ENCODE measurements at places on chromosomes 6 and 20.
A peak's percentile ranks its signal among the peaks of the same experiment; 100 is the strongest.

GRCh38 chr20:45593498-45593897 lies 14.4 kb upstream of the WFDC8 start:
- no peak for DNase-seq

DNA sequence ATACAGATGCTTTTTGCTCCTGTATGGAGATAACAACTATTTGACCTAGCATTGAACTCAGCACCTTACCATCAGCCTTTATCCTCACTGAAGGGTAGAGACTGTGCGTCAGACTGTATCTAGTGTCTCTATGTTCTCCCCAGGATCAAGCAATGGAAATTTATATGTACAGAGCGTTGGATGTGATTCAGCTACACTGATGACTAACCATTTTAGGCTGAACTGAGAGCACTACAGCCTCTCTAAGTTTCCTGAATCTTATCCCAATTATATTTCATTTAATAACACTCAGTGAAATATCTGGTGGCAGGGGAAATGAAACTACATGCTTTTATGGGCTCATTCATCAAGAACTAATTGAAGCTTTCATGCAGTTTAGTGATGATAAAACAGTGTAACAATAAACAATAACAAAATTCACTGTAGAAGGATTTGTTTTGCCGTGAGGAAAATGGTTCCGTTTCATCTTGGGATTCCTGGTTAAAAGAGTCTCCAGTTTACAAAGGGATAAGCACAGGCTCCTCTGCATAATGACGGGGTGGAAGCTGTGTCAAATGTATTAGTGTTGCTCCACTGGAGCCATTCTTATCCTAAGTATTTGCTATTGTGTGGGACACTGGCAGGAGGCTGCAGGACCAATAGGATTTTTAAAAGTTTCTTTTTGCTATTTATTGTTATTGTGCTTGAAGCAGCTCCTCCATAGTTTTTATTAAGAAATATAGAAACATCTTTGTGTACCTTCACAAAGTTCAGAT lies 567.6 kb upstream of the MMS22L start:
- no peak for DNase-seq

DNA sequence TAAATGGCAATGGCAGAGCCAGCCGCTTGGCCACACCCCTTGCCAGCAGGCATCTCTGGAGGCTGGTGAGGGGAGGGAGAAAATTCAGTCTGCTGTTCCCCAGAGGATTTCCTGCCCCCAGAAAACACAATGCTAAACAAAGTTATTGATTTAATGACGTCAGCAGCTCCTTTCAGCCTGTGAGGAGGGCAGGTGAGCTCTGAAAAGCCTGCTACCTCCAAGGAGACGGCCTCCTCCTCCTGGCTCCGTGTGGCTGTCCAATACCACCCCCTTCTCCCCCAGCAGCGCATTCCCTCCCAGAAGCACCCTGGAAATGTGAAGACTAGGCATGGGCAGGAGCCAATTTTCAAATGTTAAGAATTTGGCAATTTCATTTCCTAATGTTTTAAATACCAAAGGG lies 393.1 kb downstream of the ZFAND3 start:
- DNase-seq, result no peak

DNA sequence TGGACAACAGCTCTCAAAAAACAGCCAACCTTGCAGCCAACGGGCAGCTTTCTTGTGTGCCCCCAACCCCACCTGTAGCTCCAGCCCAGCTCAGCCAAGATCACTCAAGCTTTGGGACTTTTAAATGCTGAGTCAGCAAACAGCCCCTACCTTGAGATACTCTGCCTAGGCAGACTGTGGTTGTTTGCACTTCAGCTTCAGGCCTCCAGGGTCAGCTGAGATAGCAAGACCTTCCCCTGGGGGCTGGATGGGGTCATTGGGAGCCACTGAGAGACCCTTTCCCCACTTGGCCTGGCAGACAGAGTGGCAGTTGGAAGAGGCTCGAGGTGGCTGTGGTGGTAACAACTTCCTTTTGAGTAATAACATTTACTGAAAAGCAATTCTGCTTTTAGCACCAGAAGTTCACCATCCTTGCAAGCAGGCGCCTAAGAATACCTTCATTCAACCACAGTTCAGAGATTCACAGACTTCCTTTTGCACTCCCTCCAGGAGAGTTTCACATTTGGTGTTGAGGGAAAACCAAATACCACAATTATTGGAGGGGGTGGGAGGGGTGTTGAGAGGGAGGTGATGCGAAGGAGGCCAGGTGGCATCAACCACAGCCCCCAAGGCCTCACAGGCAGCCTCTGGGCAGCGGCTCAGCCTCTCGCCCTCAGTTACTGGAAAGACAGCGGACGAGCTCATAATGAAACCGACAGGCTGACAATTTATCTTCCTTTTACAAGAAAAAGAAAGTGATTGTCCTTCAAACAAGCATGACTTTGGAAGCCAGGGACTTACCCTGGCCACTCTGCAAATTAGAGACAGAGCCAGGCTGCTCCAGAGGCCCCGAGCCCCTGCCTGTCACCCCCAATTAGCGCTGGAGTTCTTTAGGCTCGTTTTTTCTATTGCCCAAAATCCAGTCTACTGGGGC lies 148.1 kb downstream of the CEBPB start:
- peak; percentile 0 for DNase-seq

- DNase-seq, result no peak
These were observed 158.6 kb upstream of the PCSK2 start for GRCh38 chr20:17068084-17068711.

- DNase-seq, result no peak
These were observed 233.3 kb downstream of the SYNDIG1 start for GRCh38 chr20:24702501-24703283.

- no peak for DNase-seq
These were observed 11.5 kb upstream of the NOP56 start for GRCh38 chr20:2640899-2641298.

- no peak for DNase-seq
These were observed 88.3 kb downstream of the CEBPB start for GRCh38 chr20:50278684-50279531.

DNA sequence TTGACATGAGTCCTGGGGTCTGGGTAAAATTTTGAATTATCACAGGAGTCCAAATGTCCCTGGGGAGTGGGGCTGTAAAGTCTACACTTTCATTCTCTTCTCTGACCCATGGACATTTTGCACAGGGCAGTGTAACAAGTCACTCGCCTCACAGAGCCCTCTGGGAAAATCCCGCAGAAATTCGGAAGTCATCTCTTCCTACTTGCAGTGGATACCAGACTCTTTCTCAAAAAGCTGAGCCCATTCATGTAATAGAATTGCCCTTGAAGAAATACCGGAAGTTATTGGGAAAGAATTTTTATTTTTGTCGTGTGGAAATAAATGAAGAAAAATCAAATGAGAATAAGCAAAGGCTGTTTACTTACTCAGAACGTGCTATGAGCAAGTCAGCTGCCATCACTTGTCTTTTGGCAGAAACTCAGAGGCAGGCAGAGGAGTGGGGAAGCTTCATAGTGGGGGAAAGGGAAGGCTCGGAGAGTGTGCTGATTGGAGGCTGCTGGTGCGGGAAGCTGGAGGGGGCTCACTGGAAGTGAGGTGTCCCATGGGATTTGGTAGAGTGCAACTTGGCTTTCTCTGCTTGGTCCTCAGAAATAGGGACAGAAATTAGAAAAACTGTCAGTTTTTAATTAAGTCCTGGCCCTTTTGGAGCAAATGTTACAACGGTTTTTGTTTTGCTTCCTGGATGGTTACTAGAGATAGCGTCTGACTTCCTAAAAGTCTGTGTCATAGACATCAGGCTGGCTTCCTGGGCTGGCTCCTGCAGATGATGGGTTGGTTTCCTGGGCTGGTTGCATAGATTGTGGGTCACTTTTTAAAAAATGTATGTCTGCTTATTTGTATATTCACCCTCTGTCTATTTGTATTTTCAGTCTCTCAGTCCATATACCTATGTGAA lies 79.8 kb upstream of the EEF1E1 start:
- no peak for DNase-seq

- peak; percentile 61 for DNase-seq
These were observed 117.0 kb downstream of the RTN4IP1 start for GRCh38 chr6:106512048-106512967.

GRCh38 chr6:55898342-55898741 lies 23.0 kb upstream of the BMP5 start:
- DNase-seq, result no peak

- no peak for DNase-seq
These were observed 43.4 kb downstream of the CPXM1 start for GRCh38 chr20:2757001-2757400.

GRCh38 chr20:34549291-34549928 lies 9.1 kb upstream of the MAP1LC3A start:
- DNase-seq, result no peak

DNA sequence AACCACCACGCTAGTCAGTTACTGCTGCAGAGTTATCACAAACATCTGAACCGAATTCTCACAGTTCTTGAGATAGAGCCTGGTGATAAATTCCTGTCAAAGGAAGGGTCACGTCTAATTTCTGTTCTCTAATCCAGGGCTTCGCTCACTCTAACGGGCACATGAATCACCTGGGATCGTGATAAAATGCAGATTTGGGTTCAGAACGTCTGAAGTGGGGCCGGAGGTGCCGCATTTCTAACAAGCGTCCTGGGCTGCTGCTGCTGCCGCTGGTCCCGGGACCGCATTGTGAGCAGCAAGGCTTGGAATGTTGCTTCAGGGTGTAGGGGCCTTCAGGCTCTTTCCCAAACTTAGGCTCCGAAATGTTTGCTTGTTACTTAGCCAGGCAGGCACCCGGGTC lies 264.1 kb downstream of the CDC5L start:
- DNase-seq, result no peak

GRCh38 chr6:153436351-153436750 lies 305.3 kb upstream of the RGS17 start:
- no peak for DNase-seq

DNA sequence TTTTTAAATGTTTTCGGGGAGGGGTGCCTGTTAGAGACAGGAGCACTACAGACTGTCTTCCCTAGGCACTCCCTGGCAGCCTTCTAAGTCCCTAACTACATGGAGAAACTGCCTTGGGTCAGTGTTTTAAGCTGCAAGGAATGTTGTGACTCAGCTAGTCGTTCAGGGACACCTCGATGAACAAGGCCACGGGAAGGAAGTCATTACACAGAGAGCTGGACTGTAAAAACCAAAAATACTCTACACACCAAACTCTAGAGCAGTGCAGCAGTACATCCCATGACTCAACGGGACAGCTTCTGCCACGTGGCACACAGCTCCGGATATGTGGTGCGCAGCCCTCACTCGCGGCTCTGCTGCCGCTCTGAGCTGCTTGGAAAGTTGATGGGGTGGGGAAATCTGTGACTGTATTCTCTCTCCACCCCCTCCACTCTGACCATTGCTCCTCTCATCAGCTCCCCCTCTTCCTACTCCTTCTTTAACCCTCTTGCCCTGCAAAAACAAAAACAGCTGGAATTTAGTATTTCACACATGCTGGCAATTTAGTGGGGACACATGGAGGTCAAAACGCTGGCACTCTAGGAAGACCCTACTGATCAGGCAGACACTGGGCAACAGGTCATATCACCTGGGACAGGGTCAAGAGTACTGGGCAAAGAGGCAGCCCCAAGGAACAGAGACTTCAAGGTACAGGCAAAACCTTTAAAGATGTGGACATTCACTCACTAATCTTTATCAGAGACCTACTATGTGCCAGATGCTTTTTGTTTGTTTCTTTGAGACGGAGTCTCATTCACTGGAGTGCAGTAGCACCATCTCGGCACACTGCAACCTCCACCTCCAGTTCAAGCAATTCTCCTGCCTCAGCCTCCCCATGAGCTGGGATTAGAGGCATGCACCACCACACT lies 10.9 kb upstream of the LPIN3 start:
- peak; percentile 38 for DNase-seq

- DNase-seq, result no peak
These were observed 38.7 kb downstream of the TGM2 start for GRCh38 chr20:38126146-38126921.

DNA sequence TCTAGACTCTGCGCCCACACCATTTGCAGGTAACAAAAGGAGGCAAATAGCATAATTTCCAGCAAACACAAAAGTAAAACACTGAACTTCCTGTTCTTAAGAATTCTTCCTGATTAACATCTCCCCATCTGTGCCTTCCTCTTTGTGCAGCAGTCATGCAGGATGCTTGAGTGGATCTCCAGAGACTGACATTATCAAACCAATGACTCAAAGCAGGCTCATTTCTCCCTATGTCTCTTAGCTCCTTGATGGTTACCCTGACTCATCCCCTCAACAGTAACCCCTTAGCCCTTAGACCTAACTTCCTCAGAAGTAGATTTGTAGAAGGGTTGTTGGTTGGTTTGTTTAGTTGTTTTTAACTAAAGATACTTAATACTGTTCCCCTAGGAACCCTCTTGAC lies 137.0 kb upstream of the RIN2 start:
- DNase-seq, result no peak

- DNase-seq, result no peak
These were observed 3.5 kb downstream of the GNMT start for GRCh38 chr6:42963855-42964605.

DNA sequence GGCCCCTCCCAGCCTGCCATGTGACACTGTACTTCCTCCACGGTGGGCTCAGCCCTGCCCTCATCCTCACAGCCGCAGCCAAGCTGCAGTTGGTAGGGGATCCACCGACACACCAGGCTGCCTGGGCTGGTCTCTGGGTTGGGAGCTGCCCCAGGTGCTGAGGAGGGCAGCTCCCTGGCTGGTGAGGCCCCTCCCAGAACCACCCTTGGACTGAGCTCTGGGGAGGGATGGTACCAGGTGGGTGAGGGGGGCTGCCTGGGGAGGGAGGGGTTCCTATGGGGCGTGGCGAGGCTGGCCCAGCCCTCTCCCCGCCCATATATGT lies 185 bp upstream of the TNFRSF6B start:
- no peak for DNase-seq

DNA sequence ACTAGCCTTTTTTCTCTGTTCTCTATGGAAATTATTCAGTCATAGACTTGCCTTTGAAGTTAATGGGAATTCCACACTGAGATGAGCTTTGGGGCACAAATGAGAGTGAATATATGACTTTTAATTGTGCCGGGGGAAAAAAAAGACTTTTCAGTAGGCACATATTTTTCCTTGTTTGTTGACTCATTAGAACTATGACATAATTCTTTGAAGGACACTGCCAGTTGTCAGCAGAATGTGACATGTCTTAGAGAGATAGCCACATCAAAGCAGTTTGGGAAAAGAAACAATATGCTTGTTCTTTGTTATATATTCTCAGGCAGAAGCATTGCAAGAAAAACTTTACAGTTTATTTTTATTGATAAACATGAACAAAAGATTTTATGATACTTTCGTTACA lies 138.3 kb downstream of the COL9A1 start:
- DNase-seq, result no peak

DNA sequence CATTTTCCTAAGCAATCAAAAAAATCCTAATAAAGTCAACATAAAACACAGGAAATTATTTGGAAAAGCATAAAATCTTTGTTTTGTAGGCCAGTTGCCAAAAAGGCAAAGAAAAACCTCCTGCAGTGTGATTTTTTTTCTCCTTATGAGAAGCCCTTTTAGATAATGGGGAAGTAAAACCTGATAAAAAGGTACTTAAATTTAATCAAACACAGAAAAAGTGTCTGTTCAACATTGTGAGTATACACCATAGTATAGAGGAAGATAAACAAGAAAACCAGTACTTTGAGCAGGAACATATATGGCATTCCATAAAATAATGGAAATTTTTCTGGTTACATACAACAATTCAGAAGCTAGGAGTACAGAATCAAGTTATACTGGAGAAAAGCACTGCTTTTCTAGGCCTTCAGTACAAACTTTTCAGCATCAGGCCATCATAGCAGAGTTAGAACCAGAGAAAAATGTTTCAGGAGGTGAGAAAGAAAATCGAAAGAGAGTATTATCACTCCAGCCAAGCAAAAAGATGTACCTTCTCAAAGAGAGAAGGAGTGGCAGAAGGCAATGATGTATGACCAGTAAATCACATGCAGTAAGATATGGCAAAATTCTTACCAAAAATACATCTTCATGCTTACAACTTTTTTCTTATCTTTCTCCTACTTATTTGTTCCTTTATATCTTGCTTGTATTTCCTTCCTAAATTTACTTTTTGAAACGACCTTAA lies 494.9 kb downstream of the KIF16B start:
- DNase-seq, result no peak

Measured in stimulated activated CD8-positive, alpha-beta memory T cell treated with anti-CD3 and anti-CD28 coated beads, Interleukin-12 subunit alpha, Interleukin-12 subunit beta, amount 100 ng/mL, for 1 hour (primary cell).